Activated CD8-positive, alpha-beta memory T cell treated with anti-CD3 and anti-CD28 coated beads for 1 hour (primary cell): ENCODE measurements at places on chromosomes 6 and 20.

GRCh38 chr6:84809455-84809854 lies 45.1 kb upstream of the TBX18 start:
- no peak for DNase-seq

DNA sequence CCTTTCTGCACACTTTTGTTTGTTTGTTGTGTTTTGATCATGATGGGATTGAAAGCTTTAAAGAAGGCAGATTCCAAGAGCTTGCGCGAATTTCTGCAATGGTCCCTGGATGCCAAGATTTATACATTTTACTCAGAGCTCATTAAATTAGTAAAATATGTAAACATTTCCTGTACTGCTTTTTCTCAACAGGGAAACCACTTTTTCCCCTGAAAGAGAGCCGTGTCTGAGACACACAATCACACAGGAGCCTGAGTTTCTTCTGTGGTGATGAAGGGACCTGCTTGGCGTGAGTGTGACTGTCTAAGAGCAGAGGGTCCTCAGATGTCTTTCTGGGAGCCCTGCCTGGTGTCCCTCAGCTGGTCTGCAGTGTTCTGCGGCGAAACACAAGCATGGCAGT lies 12.1 kb upstream of the TAGAP start:
- no peak for DNase-seq

DNA sequence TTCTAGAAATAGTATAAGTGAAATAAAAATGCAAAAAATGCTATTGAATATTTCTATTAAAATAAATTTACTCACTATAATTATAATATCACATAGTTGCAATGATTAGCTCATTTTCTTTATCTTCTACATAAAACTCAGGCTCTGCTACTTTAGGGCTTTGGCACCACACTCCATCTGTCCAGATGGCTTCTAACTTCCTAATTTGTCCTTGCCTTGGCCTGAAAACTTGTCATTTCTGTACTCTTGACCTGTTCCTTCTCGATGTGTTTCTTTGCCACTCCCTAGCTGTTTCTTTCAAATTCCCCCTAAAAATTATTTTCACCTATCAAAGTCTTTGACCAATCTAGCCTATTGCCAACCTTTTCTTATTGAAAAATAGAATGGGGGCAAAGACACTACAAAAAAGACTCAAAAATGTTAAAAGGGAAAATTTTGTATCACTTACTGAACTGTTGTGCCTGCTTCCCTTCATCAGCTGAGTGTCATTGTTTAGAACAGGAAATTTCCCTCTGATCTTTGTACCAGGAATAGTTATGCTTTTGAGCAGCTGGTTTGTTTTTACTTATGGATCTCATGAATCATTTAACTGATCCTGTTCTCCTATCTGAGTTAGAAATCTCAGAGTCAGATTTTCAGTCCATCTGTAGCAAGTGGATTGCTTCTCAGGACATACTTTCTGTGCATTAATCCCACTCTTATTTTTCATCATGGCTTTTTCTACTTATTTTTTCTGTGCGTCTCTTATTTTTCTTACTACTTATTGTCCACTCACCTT lies 279.2 kb upstream of the CNR1 start:
- no peak for DNase-seq

DNA sequence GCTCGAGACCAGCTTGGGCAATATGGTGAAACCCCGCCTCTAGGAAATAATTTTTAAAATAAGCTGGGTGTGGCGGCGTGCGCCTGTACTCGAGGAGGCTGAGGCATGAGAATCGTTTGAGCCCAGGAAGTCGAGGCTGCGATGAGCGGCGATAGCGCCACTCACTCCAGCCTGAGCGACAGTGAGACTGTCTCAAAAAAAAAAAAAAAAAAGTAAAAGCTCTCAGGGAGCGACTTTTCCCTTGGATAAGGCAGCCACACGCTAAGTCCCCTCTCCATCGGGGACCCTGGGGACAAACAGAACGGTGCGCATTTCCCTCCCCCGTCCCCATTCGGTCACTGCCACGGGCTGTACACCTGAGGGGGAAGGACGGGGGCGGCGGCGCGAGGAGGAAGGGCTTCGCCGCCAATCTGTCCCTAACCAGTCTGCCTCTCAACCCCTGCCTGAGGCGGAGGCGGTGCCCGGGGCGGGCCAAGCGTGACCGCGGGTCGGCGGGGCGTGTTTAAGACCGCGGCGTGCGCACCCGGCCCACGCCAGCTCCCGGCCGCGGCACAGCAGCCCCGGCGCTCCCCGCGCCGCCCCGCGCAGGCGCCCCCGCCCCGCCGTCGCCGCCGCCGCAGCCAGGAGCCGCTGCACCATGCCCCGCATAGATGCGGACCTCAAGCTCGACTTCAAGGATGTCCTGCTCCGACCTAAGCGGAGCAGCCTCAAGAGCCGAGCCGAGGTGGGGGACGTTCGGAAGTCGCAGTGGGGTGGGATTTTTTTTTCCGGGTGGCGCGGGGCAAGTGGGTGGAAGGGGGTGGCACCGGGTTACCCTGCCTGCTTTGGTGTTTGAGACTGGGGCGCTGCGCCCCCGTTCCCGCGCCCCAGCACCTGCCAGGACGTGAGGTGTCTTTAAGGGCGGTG lies at the start of gene GMPR:
TSS of gene GMPR (plus strand) at position 531 of the 906 bp plus-strand sequence. CDS start at position 638, 107 bp downstream.
- DNase-seq = peak; percentile 14

DNA sequence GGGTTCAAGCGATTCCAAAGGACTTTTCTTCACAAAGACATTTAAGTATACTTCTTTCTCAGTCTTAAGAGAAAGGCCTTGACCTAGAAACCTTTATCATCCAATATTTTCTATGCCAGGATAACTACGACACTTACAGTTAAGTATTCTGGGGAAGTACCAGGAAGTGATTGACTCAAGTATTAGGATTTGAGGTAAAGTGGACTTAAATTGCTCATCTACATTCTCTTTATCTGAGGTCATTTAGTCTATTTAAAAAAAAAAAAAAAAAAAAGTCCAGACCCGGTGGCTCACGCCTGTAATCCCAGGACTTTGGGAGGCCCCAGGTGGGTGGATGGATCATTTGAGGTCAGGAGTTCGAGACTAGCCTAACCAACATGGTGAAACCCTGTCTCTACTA lies 114.7 kb downstream of the ZFAND3 start:
- DNase-seq = no peak

GRCh38 chr20:20414640-20415220 lies 46.8 kb downstream of the INSM1 start:
- no peak for DNase-seq

- DNase-seq = no peak
Measured at GRCh38 chr6:114844359-114844758, 501.5 kb upstream of the HS3ST5 start.

- no peak for DNase-seq
Measured at GRCh38 chr6:55833284-55833683, 42.1 kb downstream of the BMP5 start.

DNA sequence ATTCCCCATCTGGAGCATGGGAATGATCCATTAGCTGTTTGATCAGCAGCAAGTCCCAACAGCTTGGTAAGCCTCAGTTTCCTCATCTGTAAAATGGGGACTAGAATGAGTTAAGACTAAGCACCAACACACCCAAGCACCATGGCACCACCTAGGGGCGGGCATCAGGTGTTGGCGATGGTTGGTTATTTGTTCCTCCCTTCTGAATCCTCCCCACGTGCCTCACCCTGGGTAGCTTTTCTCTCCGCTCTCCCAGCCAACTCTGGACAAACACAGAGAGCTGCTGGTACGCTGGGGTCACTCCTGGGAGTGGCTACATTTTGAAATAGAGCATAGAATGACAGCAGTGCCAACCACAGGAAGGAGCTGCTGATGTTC lies 13.3 kb upstream of the ITPR3 start:
- no peak for DNase-seq

DNA sequence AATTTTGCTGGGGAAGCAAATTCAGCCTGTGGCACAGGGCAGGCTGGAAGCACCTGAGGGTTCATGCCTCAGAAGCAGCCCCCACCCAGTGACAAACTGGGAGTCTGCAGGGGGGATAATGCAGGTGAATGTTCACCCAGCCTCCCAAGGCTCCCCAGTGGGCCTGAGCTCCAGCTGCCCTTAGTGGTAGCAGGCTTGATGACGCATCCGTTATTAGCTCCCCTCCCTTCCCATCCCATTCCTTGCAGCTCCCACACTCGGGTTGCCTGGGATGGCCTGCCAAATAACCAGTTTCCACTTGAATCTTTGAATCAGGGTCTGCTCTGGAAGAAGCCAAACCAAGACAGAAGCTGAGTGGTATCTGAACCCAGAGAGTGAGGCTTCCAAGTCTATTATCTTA lies 15.8 kb downstream of the KCNK15 start:
- DNase-seq = no peak

DNA sequence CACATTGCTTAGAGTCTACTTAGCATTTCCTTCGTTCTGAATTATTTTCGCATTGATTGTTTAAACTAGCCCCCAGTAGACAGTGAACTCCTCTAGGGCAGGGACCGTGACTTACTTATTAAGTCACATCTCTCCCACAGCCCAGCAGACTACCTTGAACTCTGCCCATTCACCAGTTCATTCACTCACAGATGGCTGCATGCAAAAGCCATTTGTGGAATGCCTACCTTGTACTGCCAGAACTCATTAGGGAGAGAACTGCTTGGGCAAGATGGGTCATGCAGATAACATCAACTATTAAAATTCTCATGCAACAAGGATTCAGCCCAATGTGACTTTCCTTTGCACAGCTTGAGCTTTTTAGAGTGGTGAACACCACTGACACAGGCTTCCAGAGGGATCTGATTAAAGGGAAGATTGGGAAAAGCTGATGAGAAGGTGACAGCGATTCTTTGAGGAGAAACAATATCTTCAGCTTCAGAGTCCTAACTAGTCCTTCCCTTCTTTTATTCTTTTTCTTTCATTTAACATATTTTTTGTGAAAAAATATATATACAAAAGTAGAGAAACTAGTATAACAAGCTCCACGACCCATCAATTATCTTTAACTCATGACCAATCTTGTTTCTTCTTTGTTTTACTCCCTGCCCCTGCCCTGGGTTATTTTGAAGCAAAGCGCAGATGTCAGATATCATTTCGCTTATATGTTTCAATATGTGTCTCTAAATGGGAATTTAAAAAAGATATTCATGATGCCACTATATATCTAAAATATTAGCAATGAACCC lies 273.9 kb downstream of the CDC5L start:
- DNase-seq = no peak

GRCh38 chr6:153140299-153140698 lies 9.2 kb upstream of the RGS17 start:
- DNase-seq = no peak

DNA sequence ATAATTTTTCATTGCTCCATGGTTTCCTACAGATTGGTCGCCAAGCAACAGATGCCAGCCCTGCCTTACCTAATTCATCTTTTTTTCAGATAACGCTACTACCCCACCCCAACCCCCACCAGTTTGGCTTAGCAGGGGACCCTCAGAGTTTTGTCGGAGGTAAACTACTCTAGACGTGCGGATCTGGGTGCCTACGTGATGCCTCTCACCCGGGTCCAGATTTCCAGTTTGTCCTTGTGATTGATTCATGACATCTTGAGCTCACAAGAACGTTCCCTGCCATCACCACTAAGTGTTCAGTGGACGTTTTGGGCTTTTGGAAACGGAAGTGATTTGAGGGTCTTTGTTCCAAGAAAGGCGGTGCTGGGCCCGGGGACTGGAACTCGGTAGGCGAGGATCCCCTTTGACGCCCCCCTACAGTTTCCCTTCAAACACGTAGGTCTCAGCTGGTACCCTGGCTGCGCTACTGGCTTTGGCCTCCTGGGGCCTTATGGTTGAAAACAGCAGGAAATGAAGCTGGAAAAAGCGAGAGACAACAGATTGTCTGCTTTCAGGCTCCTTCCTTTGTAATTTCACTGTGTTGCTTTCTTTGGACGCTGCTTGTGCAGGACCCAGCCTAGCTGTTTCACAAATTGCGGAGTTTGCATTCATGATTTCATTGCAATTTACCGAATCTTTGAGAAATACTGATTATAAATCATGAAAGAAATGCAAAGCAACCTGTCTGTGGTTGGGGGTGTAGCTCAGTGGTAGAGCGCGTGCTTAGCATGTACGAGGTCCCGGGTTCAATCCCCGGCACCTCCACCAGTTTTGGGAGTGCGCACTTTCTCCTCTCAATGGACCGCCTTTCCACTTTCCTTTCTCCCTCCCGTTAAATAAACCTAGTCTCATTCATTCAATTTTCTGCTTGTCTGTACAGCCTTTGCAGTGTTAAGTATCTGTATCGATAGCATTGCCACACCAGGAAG lies 81.0 kb downstream of the GPX5 start:
- no peak for DNase-seq

- DNase-seq = no peak
Measured at GRCh38 chr20:2883726-2884637, 10.7 kb downstream of the PTPRA start.

DNA sequence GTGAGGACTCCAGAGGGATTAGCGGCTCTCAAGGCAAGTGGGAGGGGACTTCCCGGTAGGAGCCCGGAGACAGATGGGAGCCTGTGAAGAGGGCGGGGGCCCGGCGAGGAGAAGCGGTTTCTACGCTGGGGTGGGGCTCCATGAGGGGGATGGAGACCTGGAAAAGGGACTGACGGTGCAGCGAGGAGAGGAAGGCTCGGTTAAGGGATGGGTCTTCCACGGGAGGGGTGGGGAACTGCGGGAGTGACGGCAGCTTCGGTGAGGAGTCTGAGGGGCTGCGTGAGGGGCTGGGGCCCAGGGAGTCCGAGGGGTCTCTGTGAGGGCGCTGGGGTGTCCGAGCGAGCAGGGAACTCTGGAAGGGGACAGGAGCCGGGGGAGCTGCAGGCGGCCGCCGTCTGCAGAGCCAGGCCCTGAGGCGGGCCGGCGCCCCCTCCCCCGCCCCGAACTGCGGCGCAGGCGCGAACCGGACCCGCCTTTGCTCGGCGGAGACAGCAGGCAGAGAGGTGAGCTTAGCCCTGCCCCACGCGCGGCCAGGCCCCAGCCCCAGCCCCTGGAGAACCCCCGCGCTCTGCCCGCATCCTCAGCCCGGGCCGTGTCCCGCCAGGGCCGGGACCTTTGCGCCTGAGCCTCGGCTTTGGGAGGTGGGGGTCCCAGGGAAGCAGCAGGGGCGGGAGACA lies at the start of gene NRSN2:
TSS of gene NRSN2 (plus strand) at position 472 of the 677 bp plus-strand sequence. CDS start 2,533 bp downstream, outside the sequence.
- no peak for DNase-seq

DNA sequence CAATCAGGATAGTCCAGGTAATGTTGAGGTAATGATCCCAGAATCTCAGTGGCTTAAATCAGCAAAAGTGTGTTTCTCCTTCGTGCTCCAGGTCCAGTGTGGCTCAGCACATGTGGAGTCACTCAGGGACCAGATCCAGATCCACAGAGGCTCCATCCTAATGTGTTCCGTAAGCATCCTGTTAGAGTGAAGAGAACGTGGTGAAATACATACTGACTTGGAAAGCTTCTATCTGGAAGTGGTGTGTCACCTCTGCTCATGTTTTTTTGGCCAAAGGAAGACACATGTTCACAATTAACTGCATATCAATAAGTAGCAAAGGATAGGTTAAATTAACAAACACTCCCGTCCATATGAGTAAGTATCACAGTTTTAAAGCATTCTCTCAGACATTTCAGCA lies 26.8 kb upstream of the PREP start:
- DNase-seq = no peak

GRCh38 chr6:55405474-55406235 lies 78.4 kb downstream of the GFRAL start:
- no peak for DNase-seq
